ENCODE measurements at places on chromosomes 4 and X. TPM values are rescaled to one million over a fixed set of nuclear protein-coding genes. Genes with fewer than 3 reads are reported as not detected.

GRCh38 chr4:42416017-42416416 is 18.7 kb downstream of the SHISA3 start:
- peaks cover 46% of the 10 kb centered on the region for H3K36me3 ChIP-seq
- no peaks in the 10 kb centered on the region for H3K27me3 ChIP-seq
- no peak overlapping the region for H3K4me3 ChIP-seq
- H3K27ac ChIP-seq: no peak overlapping the region

GRCh38 chr4:88012647-88013046 is 5.2 kb downstream of the PKD2 start:
- no peaks in the 10 kb centered on the region for H3K36me3 ChIP-seq
- H3K27me3 ChIP-seq: no peaks in the 10 kb centered on the region
- peaks cover 16% of the 10 kb centered on the region for H3K4me1 ChIP-seq
- no peak overlapping the region for H3K4me3 ChIP-seq

GRCh38 chrX:16451334-16451733 is 198.6 kb upstream of the S100G start:
- no peak overlapping the region for H3K4me3 ChIP-seq
- no peak for DNase-seq
- H3K27ac ChIP-seq: no peak overlapping the region
- no peaks in the 10 kb centered on the region for H3K36me3 ChIP-seq

GRCh38 chr4:98663226-98664006 is 5.0 kb upstream of the TSPAN5 start:
- H3K4me1 ChIP-seq: peaks cover 46% of the 10 kb centered on the region
- no peak for DNase-seq
- no peaks in the 10 kb centered on the region for H3K36me3 ChIP-seq
- peak overlapping the region; percentile 29 for H3K27ac ChIP-seq
- H3K27me3 ChIP-seq: no peaks in the 10 kb centered on the region

DNA sequence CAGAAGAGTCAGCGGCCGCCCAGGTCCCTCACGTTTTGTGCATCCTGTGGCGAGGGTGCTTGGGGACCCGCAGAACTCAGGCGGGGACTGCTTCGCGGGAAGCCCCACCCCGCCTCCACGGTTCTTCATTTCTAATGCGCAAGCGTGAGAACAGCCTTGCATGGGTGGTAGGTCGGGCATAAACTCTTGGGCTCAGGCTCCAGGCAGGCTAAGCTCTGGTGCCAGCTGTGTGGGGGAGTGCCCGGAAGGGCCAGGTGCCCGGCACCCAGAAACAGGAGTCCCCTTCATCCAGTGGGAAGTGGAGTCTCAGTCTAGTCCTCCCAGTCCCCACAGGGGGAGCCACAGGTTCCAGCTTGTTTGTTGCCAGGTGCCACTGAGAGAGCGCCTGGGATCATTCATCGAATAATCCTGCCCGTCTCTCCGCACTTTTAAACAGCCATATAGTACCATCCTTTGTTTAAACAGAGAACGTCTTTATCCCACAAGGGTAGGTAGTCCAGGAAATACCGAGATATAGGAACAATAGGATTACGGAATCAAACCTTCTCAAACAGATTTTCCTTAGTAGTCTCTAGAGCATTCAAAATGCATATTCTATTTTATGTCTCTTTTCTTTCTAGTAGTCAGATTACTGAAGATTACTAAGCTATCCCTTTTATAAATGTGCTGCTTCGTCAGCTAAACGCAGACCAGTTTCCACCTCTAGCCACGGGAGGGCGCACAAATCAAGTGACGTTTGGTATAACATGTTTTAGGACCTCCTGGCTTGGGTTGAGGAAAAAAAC is 12.7 kb upstream of the RBBP7 start:
- no peaks in the 10 kb centered on the region for H3K27me3 ChIP-seq
- peak; percentile 74 for DNase-seq
- peaks cover 9% of the 10 kb centered on the region for H3K4me1 ChIP-seq
- peak overlapping the region; percentile 50 for H3K27ac ChIP-seq
- peak overlapping the region; percentile 49 for H3K4me3 ChIP-seq

DNA sequence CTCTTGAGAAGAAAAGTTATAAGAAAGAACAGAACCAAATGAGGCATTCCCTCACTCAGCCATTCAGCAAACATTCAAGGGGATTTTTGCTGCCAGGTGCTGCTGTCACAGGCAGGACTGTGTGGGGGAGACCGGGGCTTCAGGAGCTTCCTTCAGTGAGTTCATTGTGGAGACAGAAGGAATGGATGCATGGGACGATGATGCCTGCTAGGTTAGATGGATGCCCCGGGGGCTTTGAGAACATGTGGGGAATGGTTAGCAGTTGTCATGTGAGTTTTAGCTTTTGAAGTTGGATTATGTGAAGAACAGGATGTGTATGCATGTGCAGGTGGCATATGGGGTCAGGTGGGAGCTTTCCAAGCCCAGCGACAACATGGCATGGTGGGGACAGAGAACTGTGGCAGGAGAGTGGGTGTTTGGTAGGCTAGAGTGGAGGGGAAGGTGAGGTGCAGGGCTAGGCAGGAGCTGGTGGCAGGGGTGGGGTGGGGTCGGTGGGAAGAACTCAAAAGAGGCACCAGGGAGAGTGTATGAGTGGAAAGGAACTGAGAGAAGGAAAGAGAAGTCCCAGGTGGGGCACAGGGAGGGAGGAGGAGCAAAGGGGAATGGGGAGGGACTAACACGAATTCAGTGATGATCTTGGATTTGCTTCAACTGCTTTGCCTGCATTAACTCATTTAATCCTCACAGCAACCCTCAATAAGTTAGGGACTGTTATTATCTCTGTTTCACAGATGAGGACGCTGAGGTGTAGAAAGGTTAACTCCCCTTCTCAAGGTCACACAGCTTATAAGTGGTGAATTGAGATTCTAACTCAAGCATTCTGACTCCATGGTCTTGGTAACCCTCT is 8.4 kb downstream of the DCUN1D4 start:
- peak overlapping the region; percentile 21 for H3K27ac ChIP-seq
- no peaks in the 10 kb centered on the region for H3K27me3 ChIP-seq
- no peak for DNase-seq
- peaks cover 14% of the 10 kb centered on the region for H3K36me3 ChIP-seq

- no peaks in the 10 kb centered on the region for H3K4me1 ChIP-seq
- H3K4me3 ChIP-seq: no peak overlapping the region
- H3K27me3 ChIP-seq: no peaks in the 10 kb centered on the region
- DNase-seq: peak; percentile 29
These were observed 146.3 kb upstream of the RPS6KA3 start for GRCh38 chrX:20412871-20413486.

DNA sequence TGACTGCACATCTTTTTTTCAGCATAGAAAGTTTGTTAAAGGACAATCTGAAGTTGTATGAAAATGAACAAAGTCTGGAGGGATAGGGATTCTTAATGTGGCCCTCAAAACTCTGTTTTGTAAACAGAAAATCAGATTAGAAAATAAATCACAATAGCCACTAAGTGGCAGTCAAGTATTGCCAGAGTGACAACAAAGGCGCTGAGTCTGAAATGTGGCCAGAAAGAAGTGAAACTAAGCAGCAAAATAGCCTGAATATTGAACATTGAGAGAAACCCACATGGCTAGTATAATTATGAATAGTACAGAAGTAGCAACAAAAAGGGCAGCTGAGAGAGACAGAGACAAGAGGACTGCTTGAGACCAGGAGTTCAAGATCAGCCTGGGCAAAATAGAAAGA is 81.1 kb upstream of the CT45A1 start:
- no peaks in the 10 kb centered on the region for H3K4me1 ChIP-seq
- H3K4me3 ChIP-seq: no peak overlapping the region
- no peaks in the 10 kb centered on the region for H3K36me3 ChIP-seq
- H3K27ac ChIP-seq: no peak overlapping the region
- H3K27me3 ChIP-seq: no peaks in the 10 kb centered on the region

DNA sequence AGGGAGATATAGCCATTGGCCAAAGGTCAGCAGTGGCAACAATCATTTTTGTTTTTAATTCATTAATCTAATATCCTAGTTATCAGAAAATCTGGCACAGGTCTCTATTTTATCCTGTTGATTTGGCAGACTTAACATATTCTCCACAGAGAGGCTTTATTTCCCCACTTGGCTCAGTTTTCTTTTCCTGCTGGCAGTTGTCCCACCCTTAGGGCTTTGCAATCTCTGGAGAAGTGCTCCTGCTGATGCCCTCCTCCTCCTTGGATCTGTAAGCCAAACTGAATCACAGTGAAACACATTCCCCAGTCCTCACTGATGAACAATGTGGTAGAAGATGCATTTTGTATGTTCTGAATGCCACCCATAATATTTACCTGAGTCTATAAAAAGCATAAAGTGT is 889.7 kb downstream of the PDHA2 start:
- no peak overlapping the region for H3K27ac ChIP-seq
- no peak overlapping the region for H3K4me3 ChIP-seq
- no peaks in the 10 kb centered on the region for H3K27me3 ChIP-seq
- no peaks in the 10 kb centered on the region for H3K4me1 ChIP-seq
- DNase-seq: no peak

DNA sequence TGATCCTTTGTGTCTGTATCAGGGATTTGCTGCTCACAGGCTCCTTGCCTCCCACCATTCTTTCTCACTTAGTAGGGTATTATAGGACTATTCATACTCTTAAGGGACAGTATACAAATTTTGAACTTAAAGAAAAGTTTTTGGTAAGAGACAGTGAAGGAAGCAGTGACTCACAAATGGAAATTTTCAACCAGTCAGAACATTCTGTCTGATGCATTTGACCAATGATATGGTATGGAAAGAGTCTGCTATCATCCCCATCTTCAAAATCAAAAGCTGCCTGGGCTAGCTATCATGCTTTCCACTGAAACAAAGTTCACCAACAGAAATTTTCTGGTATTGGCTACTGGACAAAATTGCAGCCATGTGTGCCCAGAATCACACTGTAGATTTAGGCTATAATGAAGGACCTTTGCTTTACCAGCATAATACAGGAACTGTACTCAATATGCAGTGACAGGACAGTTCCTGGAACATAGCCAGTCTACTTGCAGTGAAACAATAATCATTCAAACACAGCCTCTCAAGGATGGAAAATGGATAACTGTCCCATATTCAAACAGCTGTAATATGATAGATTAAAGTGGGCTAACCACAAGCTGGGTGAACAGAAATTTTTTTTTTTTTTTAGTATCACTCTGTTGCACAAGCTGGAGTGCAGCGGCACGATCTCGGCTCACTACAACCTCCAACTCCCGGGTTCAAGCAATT is 109.0 kb upstream of the ACSL4 start:
- H3K4me3 ChIP-seq: no peak overlapping the region
- H3K4me1 ChIP-seq: no peaks in the 10 kb centered on the region
- DNase-seq: no peak

GRCh38 chr4:23822181-23822580 is 67.7 kb downstream of the PPARGC1A start:
- no peak overlapping the region for H3K4me3 ChIP-seq
- no peak overlapping the region for H3K27ac ChIP-seq
- peaks cover 8% of the 10 kb centered on the region for H3K36me3 ChIP-seq
- DNase-seq: no peak

- H3K27ac ChIP-seq: peak overlapping the region; percentile 74
- peaks cover 8% of the 10 kb centered on the region for H3K4me1 ChIP-seq
- no peaks in the 10 kb centered on the region for H3K27me3 ChIP-seq
- no peaks in the 10 kb centered on the region for H3K36me3 ChIP-seq
- peak; percentile 86 for DNase-seq
These were observed 855 bp downstream of the GPRASP2 start for GRCh38 chrX:102712981-102713625.

DNA sequence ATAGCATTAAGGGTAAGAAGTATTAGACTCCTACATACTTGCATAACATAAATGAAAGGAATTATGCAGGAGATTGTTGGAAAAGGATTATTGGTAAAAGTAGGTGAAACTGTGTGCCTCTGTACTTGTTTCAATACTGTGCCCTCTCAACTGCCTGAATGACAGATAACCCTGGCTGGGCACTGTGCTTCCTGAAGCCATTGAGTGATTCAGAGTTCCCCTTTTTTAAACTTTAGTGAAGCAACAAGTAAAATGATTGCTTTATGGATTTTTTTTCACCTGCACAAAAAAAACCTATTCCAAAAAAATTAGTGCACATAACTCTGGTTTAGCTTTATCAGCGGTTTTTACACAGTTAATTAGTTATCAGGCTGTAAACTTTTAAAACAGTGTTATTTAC is 204.8 kb downstream of the TRAM1L1 start:
- no peak for DNase-seq
- no peaks in the 10 kb centered on the region for H3K36me3 ChIP-seq
- no peaks in the 10 kb centered on the region for H3K4me1 ChIP-seq
- H3K27me3 ChIP-seq: no peaks in the 10 kb centered on the region
- H3K4me3 ChIP-seq: no peak overlapping the region
- no peak overlapping the region for H3K27ac ChIP-seq

DNA sequence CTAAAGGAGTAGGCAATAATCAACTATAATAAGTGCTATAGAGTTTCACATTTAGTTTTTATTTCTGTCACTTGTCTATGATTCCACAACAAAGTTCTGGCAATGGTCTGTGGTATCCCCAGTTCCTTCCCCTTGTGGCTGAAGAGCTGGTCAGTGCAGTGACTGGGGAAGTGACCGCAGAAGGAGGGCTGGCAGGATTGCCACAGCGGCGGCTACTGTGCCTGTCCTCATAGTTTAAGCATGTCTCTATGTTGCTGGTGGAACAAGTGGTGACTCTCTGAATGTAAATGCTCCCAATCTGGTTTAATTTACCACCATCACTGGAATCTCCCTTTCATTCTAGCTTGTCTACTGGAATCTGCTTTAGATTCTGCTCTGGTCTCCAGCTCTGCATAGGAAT is 170.6 kb upstream of the GK2 start:
- H3K4me3 ChIP-seq: no peak overlapping the region
- H3K36me3 ChIP-seq: no peaks in the 10 kb centered on the region
- no peaks in the 10 kb centered on the region for H3K27me3 ChIP-seq
- no peak overlapping the region for H3K27ac ChIP-seq
- no peak for DNase-seq
- H3K4me1 ChIP-seq: no peaks in the 10 kb centered on the region

DNA sequence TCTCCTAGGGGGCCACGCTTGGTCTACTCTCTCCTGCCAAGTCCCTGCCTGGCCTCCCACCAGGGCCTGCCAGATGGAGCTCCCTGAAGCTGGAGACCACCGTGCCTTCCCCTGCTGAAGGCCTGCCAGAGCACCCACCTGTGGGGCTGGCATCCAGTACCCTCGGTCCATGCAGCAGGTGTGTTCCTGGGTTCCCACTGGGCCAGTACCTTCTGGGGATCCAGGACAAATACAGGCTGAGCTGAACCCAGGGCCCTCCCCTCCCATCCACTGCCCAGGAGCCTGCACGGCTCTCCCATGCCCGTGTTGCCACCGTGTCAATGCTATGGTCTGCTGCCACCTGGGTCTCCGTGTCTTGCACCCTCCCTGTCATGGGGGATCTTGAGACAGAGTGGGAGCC is 68.8 kb downstream of the ABLIM2 start:
- DNase-seq: no peak
- no peak overlapping the region for H3K4me3 ChIP-seq
- H3K27me3 ChIP-seq: no peaks in the 10 kb centered on the region
- no peak overlapping the region for H3K27ac ChIP-seq

The CXorf51A gene
- not detected for total RNA-seq

The GLRA2 gene
- total RNA-seq: not detected

The PASD1 gene
- total RNA-seq: not detected

The GAB3 gene
- total RNA-seq: 2.7 TPM

The HTN1 gene
- total RNA-seq: not detected

The KLF3 gene
- 113 TPM for total RNA-seq

The FGF2 gene
- 47.3 TPM for total RNA-seq

The HTT gene
- 74.7 TPM for total RNA-seq

The AGTR2 gene
- not detected for total RNA-seq

The LGI2 gene
- not detected for total RNA-seq
